Stimulated activated naive B cell treated with anti-CD40 and anti-IgM and Interleukin-4, amounts not matched to agents 10 μg/mL and 1 μg/mL and 100 μg/mL, for 72 hours (primary cell): ENCODE measurements at places on chromosomes 4 and X.

GRCh38 chrX:112761242-112762207, 79.1 kb downstream of the AMOT start:
- peak; percentile 35 for DNase-seq

DNA sequence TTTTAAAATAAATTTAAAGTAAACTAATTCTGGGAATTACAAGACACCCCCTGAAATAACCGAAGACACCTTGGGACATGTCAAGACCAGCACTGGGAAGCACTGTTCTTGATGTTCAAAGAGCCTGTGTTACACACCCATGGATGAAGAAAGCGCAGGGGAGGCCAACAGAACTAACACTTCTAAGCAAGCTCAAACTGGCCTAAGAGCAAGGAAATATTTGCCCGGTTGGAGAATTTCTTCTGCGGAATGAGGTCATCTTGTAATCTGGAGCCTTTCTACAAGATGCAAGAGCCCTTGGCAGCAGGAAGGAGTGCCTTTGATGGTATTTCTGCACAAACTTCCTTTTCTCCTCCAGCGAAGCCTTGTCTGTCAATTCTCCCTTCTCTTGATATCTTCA, 9.3 kb upstream of the EFHC2 start:
- DNase-seq: no peak

- DNase-seq: no peak
Observed at GRCh38 chr4:128690011-128690410, 119.5 kb upstream of the JADE1 start.

- DNase-seq: no peak
Observed at GRCh38 chr4:176150356-176150682, 45.1 kb downstream of the SPATA4 start.

DNA sequence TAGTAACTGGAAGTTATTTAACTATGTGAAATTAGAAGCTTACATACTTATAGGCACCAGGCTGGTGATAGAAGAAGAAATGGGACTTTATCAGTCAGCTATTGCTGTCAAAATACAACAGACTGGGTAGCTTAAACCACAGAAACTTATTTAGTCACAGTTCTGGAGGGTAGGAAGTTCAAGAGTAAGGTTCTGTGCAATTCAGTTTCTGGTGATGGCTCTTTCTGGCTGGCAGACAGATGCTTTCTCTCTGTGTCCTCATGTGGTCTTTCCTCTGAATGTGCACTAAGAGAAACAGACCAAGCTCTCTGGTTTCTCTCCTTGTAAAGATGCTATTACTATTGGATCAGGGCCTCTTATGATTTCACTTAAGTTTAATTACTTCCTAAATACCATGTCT, 92.1 kb upstream of the ANKRD50 start:
- DNase-seq: no peak

GRCh38 chrX:133294126-133294525, 76.0 kb upstream of the TFDP3 start:
- DNase-seq: no peak

DNA sequence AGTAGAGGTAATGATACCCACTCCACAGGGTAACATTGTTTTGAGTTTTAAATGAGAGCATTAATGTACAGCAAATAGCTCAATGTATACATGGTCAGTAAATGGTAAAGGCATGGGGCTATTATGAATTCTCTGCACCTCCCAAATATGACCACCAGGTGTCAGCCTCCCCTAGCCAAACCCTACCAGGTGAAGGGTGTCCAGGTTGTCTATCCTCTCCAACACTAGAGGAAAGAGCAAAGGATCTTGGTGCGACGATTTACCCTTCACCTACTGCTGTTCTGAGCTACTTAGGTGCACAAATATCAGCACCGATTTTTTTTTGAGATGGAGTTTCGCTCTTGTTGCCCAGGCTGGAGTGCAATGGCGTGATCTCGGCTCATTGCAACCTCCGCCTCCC, 26.5 kb upstream of the XIAP start:
- peak; percentile 46 for DNase-seq

DNA sequence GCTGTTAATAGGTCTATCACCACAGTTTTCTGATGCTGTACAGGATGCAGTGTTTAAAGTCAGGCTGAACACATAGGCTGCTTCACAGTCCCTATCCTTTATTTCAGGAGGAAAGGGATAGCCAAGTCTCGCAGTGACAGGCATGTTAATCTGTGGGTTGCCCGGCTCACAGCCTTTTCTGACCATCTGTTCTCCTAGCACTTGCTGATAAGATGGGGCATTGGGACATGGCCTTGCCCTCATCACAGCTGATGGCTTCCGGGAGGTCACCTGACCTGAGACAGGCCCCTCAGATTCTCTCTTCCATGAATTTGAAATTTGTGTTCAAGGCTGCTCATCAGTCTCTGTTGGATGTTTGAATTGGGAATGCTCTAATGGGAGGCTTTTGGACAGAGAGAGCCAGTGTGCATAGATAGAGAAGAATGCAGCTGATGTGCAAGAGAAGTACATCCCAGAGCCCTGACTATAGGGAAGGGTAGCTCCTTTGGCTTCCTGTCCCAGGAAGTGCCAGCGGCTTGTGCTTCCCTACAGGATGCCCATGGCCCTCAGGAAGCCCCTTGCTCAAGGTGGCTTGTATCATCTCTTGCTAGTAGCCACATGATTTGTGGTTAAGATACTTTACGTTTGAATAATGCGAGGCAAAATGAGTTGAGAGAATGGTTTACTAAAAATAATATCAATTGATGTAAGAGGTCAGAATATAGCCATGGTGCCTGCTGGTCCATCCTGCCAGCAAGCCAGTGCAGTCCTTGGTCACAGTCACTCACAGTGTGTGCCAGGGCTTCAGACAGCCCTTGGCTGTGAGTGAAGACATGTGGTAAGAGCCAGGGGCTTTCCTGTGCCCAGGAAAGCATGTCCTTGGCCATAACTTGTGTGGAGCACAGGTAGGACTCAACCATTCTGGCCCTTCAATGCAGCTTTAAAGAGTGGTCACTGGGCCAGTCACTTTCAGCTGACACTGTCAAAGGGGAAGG, 88.6 kb downstream of the TSPAN7 start:
- DNase-seq: no peak
